ENCODE measurements at places on chromosomes 12 and 14. TPM values are rescaled to one million over a fixed set of nuclear protein-coding genes. Genes with fewer than 3 reads are reported as not detected.

GRCh38 chr14:58907803-58908202 is 270.0 kb downstream of the DACT1 start:
- no peak overlapping the region for H3K4me3 ChIP-seq
- H3K36me3 ChIP-seq: no peaks in the 10 kb centered on the region
- H3K4me1 ChIP-seq: no peaks in the 10 kb centered on the region
- H3K27ac ChIP-seq: no peak overlapping the region

RASSF8 gene
- 15.8 TPM for total RNA-seq

TMEM119 gene
- total RNA-seq: 5.9 TPM

GDF3 gene
- total RNA-seq: not detected

DEPDC4 gene
- 2.1 TPM for total RNA-seq

- H3K36me3 ChIP-seq: no peaks in the 10 kb centered on the region
- DNase-seq: no peak
- no peaks in the 10 kb centered on the region for H3K27me3 ChIP-seq
- no peak overlapping the region for H3K4me3 ChIP-seq
- H3K27ac ChIP-seq: no peak overlapping the region
Measured at GRCh38 chr14:32137892-32138291, 60.8 kb downstream of the ARHGAP5 start.

DNA sequence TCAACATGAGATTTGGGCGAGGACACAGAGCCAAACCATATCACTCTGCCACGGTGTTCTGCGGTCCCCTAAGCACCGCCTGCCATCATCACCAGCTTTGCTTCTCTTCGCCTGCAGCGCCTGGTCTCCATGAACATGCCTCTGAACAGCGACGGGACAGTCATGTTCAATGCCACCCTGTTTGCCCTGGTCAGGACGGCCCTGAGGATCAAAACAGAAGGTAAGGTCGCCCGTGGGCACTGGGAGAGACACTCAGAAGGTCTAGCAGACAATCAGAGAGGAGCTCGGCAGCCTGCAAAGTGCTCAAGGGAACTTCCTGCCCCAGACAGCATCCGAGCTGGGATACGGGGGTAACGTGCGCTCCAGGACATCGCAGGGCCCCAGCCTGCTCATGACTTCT is 126.0 kb upstream of the FKBP4 start:
- no peaks in the 10 kb centered on the region for H3K27me3 ChIP-seq
- DNase-seq: no peak
- no peak overlapping the region for H3K27ac ChIP-seq
- H3K36me3 ChIP-seq: no peaks in the 10 kb centered on the region
- no peak overlapping the region for H3K4me3 ChIP-seq

MYBPC1 gene
- total RNA-seq: 0.66 TPM

CLEC4C gene
- total RNA-seq: not detected

- peaks cover 96% of the 10 kb centered on the region for H3K4me1 ChIP-seq
- peak overlapping the region; percentile 89 for H3K27ac ChIP-seq
- no peak overlapping the region for H3K4me3 ChIP-seq
- no peaks in the 10 kb centered on the region for H3K36me3 ChIP-seq
- DNase-seq: peak; percentile 80
Measured at GRCh38 chr12:122870867-122871664, 24.9 kb downstream of the VPS37B start.

SYNE2 gene
- total RNA-seq: 240 TPM

GRCh38 chr12:16600525-16600924 is 5.4 kb downstream of the LMO3 start:
- H3K27ac ChIP-seq: peak overlapping the region; percentile 61
- H3K4me3 ChIP-seq: no peak overlapping the region
- no peaks in the 10 kb centered on the region for H3K36me3 ChIP-seq
- peaks cover 8% of the 10 kb centered on the region for H3K4me1 ChIP-seq
- no peak for DNase-seq

GRCh38 chr12:24550609-24551008 is 398.3 kb downstream of the BCAT1 start:
- no peak overlapping the region for H3K27ac ChIP-seq
- no peaks in the 10 kb centered on the region for H3K27me3 ChIP-seq
- no peak for DNase-seq
- no peaks in the 10 kb centered on the region for H3K36me3 ChIP-seq
- no peak overlapping the region for H3K4me3 ChIP-seq

ENDOU gene
- not detected for total RNA-seq

- H3K4me1 ChIP-seq: no peaks in the 10 kb centered on the region
- H3K36me3 ChIP-seq: no peaks in the 10 kb centered on the region
- no peak for DNase-seq
- no peak overlapping the region for H3K4me3 ChIP-seq
- no peak overlapping the region for H3K27ac ChIP-seq
Measured at GRCh38 chr12:41950455-41950854, 194.2 kb downstream of the GXYLT1 start.

DNA sequence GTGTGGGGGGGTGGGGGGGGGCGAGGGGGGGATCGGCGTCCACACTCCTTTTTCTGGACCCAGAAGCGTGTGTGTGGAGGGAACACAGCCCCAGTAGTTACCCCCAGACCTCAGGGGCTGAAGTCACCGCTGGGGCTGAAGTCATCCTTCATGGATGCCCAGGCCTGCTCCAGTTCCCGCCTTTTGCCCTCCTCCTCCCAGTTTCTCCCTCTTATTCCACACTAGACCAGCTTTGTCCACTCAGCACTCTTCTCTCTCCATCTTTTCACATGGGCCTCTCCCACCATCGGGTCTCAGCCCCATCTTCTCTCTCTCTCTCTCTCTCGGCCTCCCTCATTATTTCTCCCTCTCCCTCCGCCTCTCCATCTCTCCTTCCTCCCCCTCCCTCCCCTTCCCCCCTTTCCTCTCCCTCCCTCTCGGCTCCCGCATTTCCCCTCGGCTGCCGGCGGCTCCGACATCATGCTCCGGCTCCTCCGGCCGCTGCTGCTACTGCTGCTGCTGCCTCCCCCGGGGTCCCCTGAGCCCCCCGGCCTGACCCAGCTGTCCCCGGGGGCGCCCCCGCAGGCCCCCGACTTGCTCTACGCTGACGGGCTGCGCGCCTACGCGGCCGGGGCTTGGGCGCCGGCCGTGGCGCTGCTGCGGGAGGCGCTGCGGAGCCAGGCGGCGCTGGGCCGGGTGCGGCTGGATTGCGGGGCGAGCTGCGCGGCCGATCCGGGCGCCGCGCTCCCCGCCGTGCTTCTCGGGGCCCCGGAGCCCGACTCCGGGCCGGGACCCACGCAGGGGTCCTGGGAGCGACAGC is at the start of gene P3H3:
TSS of gene P3H3 (plus strand) at position 426 of the 799 bp plus-strand sequence. CDS start at position 460, 34 bp downstream.
- no peak for DNase-seq
- no peaks in the 10 kb centered on the region for H3K27me3 ChIP-seq
- peak within 1 kb of the TSS; percentile 28 for H3K4me3 ChIP-seq
- no peaks in the 10 kb centered on the region for H3K36me3 ChIP-seq
- H3K4me1 ChIP-seq: peaks cover 34% of the 10 kb centered on the region
- peak within 1 kb of the TSS; percentile 46 for H3K27ac ChIP-seq

DNA sequence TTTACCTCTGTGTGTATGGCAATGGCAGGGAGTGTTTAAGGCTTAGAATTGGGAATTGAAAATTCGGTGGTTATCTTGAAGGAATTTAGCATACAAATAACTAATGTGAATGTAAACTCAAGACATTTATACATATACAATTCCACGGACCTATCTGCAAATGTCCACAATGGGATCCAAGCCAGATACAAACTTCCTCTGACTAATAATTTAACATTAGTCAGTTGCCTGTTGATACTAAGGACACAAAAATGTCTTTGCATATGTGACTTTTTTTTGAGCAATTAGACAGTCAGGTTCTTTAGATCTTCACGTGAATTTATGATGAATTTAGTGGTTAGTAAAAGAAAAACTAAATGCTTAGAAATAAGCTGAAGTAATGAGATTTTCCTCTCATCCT is 40.5 kb downstream of the ESR2 start:
- no peak overlapping the region for H3K27ac ChIP-seq
- DNase-seq: no peak
- no peak overlapping the region for H3K4me3 ChIP-seq

GRCh38 chr14:65070471-65070976 is 31.8 kb downstream of the MAX start:
- H3K4me1 ChIP-seq: peaks cover 29% of the 10 kb centered on the region
- no peaks in the 10 kb centered on the region for H3K27me3 ChIP-seq
- H3K36me3 ChIP-seq: no peaks in the 10 kb centered on the region
- H3K27ac ChIP-seq: peak overlapping the region; percentile 51

PAPLN gene
- 9.6 TPM for total RNA-seq

- no peaks in the 10 kb centered on the region for H3K36me3 ChIP-seq
- H3K27me3 ChIP-seq: no peaks in the 10 kb centered on the region
- DNase-seq: no peak
- H3K4me1 ChIP-seq: peaks cover 10% of the 10 kb centered on the region
- no peak overlapping the region for H3K4me3 ChIP-seq
- no peak overlapping the region for H3K27ac ChIP-seq
Measured at GRCh38 chr12:46559311-46559710, 186.7 kb upstream of the SLC38A2 start.

IL31 gene
- total RNA-seq: not detected

GRCh38 chr14:22411398-22412055 is 177.5 kb downstream of the DAD1 start:
- no peak for DNase-seq
- no peaks in the 10 kb centered on the region for H3K27me3 ChIP-seq
- no peaks in the 10 kb centered on the region for H3K36me3 ChIP-seq

- H3K27me3 ChIP-seq: no peaks in the 10 kb centered on the region
- H3K27ac ChIP-seq: no peak overlapping the region
- no peak overlapping the region for H3K4me3 ChIP-seq
- DNase-seq: no peak
- no peaks in the 10 kb centered on the region for H3K36me3 ChIP-seq
Measured at GRCh38 chr12:2651068-2651965, 143.5 kb upstream of the FKBP4 start.

SPIC gene
- total RNA-seq: not detected

DNA sequence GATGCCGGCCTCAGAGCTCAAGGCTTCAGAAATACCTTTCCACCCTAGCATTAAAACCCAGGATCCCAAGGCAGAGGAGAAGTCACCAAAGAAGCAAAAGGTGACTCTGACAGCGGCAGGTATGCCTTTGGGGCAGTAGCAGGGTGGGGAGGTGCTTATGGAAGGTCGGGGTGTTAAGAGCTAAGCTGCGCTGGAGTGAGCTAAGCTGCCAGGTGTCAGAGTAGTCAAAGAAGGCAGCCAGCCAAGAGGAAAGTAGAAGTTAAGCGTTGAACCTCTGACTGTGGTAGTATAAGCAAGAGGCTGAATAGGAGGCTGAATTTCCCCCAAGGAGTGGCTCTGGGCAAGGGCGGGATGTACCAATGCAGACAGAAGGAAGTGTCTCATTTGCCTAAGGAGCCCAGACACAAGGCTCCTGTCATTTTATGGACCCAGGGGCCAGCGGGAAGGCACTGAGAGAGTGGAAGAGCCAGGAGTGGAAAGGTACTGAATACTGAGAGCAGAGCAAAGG is 29.2 kb downstream of the DYRK4 start:
- H3K4me3 ChIP-seq: no peak overlapping the region
- no peak overlapping the region for H3K27ac ChIP-seq
- H3K36me3 ChIP-seq: no peaks in the 10 kb centered on the region
- DNase-seq: no peak

KCNMB4 gene
- total RNA-seq: 1.6 TPM

DNA sequence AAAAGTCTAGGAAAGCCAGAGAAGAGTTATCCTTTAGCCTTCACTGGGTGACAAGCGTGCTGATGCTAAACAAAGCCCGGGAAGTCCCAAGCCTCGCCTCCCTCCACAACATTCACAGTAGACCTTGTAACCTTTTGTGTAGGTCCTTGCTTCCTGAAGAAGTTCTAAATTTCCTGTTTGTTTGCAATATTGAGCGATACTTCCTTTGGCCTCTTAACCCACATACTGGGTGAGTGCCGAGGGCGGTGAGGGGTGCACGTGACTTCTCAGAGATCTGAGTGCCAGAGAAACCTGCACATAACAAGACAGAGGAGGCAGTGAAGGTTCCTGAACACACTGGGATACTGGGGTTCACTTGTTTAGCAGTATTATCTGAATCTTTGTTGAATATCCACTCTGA is 134.3 kb downstream of the PLXNC1 start:
- no peak overlapping the region for H3K4me3 ChIP-seq
- H3K36me3 ChIP-seq: no peaks in the 10 kb centered on the region
- no peaks in the 10 kb centered on the region for H3K4me1 ChIP-seq
- H3K27me3 ChIP-seq: no peaks in the 10 kb centered on the region

DNA sequence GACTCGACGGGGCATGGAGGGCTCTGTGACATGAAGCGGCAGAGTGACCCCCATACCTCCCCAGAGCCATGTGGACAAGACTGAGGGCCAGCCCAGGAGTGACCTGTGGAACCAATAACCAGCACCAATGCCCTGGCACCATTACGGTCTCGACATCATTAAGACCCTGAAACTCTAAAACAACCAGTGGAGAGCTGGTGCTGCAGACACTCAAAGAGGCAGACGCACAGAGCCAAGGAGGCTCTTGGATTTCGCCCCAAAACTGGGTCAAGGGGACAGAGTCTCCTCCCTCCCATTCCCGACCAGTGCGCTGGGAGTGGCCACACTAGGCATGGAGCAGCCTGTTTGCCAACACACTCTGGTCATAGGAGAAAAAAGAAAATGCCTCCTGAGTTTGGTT is 41.6 kb upstream of the VASH1 start:
- H3K4me1 ChIP-seq: no peaks in the 10 kb centered on the region
- no peak overlapping the region for H3K4me3 ChIP-seq
- H3K27me3 ChIP-seq: no peaks in the 10 kb centered on the region
- no peaks in the 10 kb centered on the region for H3K36me3 ChIP-seq
- no peak for DNase-seq
- no peak overlapping the region for H3K27ac ChIP-seq

GRCh38 chr14:93792391-93792790 is 4.1 kb upstream of the PRIMA1 start:
- H3K27me3 ChIP-seq: no peaks in the 10 kb centered on the region
- H3K36me3 ChIP-seq: no peaks in the 10 kb centered on the region
- no peak for DNase-seq
- H3K4me3 ChIP-seq: no peak overlapping the region
- H3K27ac ChIP-seq: no peak overlapping the region
- H3K4me1 ChIP-seq: peaks cover 17% of the 10 kb centered on the region

ALDH1L2 gene
- total RNA-seq: 71.2 TPM

DNA sequence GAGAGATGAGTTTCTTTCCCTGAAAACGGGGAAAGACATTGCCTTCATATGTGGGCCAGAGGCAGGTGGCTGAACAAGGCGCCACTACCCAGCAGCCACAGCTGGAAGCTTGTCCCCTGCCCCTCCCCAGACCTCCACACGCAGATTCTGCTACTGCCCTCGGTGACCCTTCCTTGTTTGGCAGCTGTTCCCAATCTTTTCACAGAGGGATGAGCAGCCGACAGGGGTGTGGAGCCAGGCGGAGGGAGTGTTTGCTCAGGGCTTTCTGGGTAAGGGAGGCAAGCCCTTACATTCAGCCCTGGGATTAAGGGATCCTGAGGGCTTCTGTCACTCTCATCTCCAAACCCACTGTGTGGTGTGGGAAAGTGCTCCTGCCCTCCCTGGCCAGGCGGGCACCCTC is 4.5 kb upstream of the KRT4 start:
- H3K27me3 ChIP-seq: no peaks in the 10 kb centered on the region
- peaks cover 9% of the 10 kb centered on the region for H3K4me1 ChIP-seq
- H3K27ac ChIP-seq: no peak overlapping the region
- no peaks in the 10 kb centered on the region for H3K36me3 ChIP-seq
- DNase-seq: no peak

DNA sequence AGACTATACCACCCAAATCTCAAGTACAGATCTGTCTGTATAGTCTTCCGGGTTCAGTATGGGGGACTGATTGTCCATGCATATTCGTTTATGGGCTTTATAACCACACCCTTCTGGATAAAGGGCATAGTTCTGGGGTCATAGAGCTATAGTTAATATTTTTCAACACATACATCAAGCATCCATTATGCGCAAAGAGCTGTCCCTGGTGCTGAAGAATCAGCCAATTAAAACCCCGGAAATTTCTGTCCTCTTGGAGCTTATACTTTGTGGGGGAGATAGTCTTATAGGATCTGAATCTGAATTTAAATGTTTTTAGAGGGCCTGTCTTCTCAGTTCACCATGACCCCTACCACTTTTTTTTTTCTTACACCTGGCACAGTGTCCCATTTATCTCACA is 256.7 kb downstream of the SUDS3 start:
- peaks cover 6% of the 10 kb centered on the region for H3K4me1 ChIP-seq

All from body of pancreas (tissue), 4 donors.